ENCODE measurements at places on chromosomes 7 and 10.

GRCh38 chr10:127926455-127926854 lies 19.6 kb downstream of the PTPRE start:
- no peak for DNase-seq

- no peak for DNase-seq
These were observed 880.6 kb downstream of the LRMDA start for GRCh38 chr10:76311752-76312636.

DNA sequence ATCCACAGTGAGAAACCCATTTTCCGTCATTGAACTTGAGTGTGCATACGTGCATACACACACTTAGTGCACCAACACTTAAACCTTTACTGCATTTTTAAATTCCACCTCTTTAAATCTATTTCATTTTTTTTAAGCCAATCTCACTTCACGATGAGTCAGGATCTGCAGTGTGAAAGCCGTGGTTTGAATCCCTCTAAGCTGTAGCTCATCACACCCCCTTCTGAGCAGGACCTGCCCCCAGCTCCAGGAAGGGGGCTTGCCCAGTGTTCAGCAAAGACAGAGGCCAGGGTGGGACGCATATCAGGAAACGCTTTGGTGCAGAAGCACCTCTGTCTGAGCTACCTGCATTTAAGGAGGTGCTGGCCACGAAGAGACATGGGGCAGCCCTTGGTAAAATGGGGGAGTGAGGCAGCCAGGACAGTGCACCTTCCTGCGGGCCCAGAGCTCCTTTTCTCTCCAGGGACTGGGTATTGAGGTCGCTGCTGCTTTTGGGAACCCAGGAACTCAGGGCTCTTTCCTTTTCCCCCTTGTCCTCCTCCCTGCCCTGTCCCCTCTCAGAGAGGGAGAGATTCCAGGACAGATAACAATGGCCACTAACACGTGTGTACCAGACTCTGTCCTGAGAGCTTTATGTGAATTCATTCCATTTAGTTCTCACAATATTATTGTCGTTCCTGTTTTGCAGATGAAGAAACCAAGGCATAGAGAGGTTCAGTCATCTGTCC lies 21.7 kb downstream of the ZNF316 start:
- no peak for DNase-seq

DNA sequence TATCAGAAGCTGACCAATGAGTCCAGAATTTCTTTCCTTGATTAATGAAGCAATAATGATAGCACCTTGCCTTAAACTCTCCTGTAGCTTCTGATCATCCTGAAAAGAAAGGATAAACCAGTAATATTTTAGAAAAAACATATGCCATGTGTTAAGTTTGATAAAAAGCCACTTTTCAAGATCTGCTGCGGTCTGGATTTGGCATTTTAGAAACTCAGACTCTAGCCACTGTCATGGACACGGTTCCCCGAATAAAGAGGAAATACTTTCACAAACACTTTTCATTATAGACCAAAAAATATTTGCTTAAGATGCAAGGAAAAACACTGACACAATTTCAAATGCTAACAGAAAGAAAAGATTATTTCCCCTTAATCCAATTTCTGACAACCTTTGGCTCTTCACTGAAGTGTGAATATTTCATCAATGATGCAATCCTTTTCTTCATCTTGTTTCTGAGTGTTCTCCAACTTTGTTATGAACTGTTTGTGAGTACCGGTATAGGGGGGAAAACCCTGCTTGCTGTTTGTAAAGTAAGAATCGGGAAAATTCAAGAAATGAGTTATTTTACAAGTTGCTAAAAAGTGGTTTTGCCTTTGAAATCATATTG lies 329.5 kb downstream of the CRPPA start:
- DNase-seq = no peak

GRCh38 chr7:12389089-12389700 lies 14.5 kb downstream of the VWDE start:
- DNase-seq = no peak

DNA sequence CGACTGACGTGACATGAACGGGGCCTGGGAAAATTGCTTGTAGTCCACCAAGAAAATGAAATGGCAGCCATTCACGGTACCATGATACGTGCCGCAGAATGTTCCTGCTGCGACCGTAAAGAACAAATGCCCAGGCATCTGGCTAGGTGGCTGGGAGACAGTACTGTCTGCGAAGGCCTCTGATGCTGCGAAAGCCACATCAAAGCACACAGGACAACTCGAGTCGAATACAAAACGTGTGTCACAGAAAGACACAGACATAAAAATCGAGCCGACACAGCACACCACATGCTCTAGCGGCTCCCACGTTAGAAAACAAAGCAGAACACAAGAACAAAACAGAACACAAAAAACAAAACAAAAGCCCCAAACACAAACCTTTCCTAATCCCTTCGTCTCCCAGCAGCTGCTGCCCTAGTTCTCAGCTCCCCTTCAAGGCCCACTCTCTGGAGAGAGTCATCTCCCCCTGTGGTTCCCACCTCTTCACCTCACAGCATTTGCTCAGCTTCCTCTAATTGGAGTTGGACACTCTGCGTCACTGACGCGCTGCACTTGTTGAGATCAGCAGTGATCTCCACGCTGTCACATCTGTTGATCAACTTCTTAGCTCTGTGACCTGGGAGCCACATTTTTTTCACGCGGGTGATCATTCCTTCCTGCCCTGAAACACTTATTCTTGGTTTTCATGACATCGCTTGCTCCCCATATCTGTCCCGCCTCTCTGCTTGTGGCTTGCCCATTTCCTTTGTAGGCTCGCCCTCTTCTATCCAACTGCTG lies 112.2 kb downstream of the CLEC2L start:
- no peak for DNase-seq

DNA sequence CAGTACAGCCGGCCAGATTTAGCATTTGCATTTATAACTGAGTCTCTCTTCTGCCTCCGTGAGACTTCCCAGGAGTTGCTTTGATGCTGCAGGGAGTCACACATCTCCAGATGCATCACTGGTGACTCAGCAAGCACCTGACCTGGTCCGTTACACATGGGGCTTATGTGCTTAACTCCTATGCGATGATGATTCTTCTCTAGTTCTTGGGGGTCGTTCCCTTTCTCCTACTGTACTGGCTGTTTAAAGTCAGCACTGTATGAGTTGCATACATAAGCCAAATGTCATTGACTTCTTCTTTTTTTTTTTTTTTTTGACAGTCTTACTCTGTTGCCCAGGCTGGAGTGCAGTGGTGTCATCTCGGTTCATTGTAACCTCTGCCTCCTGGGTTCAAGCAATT lies 13.0 kb upstream of the AKR1E2 start:
- peak; percentile 73 for DNase-seq

DNA sequence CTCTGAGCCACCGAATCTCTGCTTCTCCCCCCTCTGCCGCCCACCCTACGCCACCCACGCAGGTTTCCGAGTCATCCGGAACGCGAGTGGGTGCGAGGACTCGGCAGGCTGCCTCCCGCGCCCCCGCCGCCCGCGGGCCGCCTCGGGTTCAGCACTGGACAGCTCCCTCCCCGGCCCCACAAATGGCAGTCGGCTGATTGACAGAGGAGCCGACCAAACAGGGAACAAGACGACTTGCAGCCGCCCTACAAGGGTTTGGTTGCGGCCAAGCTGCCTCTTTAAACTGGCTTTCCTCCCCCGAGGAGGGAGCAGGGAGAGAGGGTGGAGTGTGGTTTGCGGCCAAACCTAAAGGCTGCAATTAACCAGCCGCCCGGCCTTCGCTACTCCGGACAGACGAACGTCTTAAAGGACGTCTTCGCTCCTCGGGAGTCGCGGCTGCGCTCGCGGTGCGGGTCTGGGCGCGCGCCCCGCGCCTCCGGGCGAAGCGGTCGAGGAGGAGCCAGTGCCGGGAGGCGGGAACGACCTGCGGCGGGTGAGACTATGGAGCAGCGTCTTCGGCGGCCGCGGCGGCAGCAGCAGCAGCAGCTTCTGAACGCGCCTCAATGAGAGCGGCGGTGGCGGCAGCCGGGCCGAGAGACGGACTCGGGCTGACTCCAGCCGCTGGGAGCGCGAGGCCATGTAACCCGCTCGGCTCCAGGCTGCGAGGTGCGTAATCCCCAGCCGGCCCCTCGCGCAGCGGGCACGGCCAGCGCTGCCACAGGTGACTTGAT lies at the start of gene GPR158:
Gene GPR158 (plus strand): TSS at position 541 of the 770 bp plus-strand sequence. CDS start 420 bp downstream, outside the sequence.
- peak; percentile 72 for DNase-seq

DNA sequence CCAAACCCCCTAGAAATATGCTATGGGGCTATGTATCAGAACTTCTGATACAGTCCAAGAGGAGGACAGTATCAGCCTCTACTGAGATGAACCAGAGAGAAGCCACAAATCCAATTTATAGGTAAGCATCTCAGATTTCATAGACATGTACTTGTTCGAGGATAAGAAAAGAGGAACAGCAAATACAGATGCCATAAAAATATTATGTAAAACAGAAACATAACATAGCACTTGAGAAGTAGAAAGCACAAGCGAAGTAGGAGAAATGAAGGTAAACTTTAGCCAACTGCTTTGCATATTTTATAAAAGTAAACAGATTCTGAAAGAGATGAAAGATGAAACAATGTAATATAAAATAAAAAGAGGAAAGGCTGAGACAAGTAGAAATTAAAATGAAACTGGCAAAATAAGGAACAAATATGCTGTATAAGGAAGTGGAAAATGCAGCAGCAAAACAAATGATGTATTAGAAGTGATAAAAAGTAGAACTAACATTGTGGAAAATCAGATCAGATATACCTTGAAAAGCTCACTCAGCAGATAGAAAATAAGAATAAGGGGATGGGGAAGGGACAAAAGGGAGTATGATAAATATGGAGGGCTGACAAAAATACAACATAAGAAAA lies 135.1 kb downstream of the SKAP2 start:
- DNase-seq = no peak

- no peak for DNase-seq
These were observed 107.4 kb downstream of the LHPP start for GRCh38 chr10:124568848-124569622.

- DNase-seq = no peak
These were observed 952.7 kb upstream of the KCND2 start for GRCh38 chr7:119320316-119320715.

DNA sequence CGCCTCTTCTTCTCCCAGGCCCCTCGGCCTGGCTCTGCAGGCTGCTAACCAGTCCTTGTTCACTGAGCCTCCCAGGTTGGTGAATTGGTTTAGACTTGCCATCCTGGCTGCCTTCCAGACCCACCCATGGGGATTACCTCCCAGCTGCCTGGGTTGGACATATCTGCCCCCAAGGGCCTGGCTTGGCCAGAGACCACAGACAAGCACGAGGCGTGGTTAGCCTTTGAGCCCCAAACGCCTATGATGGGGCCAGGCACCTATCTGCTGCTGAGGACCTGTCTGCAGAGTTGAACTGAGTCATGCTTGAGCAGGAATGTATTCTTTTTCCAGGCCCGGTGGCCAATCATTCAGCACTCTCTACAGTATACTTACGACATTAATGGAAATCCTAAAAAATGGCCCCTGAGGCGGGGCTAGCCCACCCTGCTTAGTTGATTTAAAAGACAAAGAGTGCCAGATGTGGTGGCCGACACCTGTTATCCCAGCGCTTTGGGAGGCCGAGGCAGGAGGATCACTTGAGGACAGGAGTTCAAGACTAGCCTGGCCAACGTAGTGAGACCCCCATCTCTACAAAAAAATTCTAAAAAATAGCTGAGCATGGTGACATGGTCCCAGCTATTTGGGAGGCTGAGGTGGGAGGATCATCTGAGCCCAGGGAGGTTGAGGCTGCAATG lies 361.5 kb downstream of the FRMD4A start:
- peak; percentile 92 for DNase-seq

GRCh38 chr7:143279186-143280098 lies 5.3 kb upstream of the TMEM139 start:
- DNase-seq = no peak

GRCh38 chr7:4288791-4289394 lies 393.2 kb upstream of the FOXK1 start:
- DNase-seq = no peak

GRCh38 chr7:131607291-131608115 lies 51.1 kb upstream of the PODXL start:
- no peak for DNase-seq

GRCh38 chr10:114915294-114915693 lies 22.7 kb upstream of the TRUB1 start:
- no peak for DNase-seq

DNA sequence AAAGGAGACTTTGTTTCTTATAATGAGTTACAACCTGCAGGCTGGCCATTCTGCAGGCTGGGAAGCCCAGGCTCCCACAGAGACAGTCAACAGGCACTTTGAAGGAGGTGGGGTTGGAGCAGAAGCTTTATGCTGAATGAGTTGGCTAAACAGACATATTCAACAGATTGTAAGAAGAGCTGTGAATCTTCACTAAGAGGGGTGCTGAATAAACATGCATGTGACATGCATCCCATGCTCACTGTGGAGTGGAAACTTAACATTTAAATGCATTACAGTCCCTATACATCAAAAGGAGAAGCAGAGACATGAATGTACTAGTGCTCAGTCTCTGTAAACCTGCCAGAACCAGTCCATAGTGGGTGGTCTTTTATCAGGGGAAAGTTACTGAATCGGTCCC lies 1.4 kb upstream of the CFAP69 start:
- no peak for DNase-seq

- no peak for DNase-seq
These were observed 620.8 kb upstream of the AUTS2 start for GRCh38 chr7:68977385-68978055.

DNA sequence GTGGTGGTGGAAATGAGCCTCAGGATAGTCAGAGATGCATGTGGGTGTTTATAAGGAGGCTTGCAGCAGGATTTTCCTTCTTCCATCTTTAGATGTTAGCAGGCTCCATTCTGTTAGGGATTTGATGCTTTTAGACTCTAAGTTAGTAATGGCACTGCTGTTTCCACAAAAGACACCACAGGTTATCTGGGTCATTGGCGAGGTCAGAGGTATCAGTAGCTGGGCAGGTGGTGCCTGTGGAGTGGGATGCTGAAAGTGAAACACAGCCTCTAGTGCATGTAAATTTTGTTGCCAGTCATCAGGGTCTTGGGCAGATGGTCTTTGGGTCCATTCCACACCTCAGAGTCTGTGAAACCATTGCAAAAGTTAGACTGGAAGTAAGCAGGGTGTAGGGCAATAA lies 833 bp upstream of the PAX4 start:
- no peak for DNase-seq

DNA sequence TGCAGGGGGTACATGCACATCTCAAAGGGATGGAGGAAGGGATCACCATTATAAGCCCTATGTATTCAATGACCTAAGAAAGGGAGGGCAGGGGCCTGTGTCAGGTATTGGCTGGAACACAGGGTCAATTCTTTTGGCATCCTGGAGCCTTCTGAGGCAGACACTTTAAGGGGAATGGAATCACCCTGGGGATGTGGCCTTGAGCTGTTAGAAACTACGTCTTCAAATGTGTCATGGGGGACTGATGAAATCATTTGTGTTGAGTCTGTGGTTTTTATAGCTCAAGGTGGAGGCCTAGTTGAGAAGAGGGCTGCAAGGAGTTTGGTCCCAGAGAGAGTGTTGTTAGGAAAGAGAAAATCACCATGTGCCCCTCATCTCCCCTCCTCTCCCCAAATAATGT lies 206.1 kb upstream of the CELF2 start:
- no peak for DNase-seq

DNA sequence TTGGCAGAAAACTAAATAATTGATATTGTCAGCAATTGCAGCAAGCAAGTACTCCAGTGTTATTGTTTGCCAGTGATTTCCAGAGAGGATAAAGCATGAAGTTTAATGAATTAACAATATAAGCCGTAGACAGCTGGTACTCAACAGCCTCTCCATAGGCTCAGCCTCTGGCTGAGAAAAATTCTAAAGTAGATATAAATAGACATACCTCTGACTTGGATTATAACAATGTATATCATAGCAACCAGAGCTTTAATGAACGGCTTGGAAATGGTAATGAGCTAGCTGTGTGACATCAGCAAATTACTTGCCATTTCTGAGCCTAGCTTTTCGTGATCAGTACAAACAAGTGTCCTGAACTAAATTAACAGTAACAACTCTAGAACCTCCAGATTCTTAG lies 1055.4 kb upstream of the AUTS2 start:
- no peak for DNase-seq

- no peak for DNase-seq
These were observed 2.7 kb upstream of the AOAH start for GRCh38 chr7:36726806-36727503.
